ENCODE measurements at places on chromosomes 3 and 15. TPM values are rescaled to one million over a fixed set of nuclear protein-coding genes. Genes with fewer than 3 reads are reported as not detected.

DNA sequence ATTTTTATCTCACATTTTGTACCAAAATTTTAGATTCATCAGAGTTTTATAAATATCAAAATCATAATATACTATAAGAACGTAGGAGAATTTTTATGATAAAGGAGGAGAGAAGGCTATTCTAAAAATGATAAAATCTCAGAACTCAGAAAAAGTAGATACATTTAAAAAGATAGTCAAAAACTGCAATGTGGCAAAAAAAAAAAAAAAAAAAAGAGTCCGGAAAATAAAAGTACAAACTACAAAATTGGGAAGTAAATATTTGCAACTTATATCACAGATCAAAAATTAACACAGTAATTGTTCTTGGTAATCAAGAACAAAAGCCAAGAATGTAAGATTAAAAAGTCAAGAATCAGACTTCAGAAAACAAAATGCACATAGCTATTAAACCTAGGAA is 332.1 kb downstream of the MCTP2 start:
- no peak for DNase-seq

- no peak for DNase-seq
Observed at GRCh38 chr3:183108001-183108449, 8.7 kb upstream of the MCCC1 start.

DNA sequence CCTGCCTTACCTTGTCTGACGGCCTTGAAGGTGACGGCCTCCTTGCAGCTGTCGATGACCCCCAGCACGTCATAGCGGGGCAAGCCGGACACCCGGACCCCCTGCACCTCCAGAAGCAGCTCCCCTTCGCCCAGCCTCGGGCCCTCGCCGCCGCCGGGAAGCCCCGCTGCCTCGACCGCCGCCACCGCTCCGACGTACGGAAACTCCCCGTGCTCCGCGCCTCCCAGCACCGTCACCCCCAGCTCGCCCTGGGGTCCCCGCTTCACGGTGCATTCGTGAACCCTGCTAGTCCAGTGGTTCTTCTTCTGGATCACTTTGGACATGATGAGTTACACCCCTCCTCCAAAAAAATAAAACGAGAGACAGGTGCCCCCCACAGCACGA is 740 bp downstream of the MAGI1 start:
- DNase-seq: peak; percentile 17

GRCh38 chr15:49494842-49495241 is 71.8 kb downstream of the FGF7 start:
- DNase-seq: no peak

BNC1 gene
- not detected for total RNA-seq

- DNase-seq: no peak
Observed at GRCh38 chr3:59518283-59519055, 468.6 kb upstream of the CFAP20DC start.

DNA sequence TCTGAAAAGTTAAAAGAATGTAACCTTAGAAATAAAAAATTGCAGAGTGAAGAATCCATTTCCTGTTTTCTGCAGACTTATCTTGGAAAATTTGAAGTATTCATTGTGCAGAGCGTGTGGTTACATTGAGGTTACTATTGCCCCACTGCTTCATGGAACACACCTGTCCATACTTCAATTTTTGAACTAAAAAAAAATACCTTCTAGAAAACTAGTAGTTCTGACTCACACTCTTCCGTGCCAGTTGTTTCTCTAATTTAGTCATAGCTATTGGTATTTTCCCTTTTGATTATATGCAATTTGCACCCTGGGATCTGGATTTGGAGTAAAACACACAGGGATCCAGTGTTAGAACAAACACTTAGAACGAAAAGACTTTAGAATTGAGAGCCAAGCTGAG is 111.8 kb upstream of the LYSMD4 start:
- no peak for DNase-seq

DNA sequence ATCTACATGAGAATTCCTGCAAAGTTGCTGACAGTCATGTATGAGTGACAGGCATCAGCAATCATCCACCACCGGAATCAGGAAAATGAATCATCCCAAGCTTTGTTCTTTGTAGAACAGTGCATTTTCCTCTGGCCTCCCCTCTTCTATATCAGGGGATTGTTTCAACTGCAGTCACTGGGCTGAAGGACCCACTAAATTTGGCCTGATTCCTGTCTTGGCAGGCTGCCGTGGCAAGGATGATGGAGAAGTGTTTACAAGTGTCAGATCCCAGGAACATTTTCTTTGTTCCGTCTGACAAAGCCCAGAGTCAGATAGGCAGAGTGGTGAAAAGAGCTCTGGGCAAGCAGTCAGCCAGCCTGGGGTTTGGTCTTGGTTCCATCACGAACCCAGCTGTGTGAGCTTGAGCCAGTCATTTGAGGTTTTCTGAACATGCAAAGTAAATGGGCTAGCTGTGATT is 175.1 kb upstream of the TSC22D2 start:
- DNase-seq: no peak

DNAH1 gene
- 13.1 TPM for total RNA-seq

ETFA gene
- 252 TPM for total RNA-seq

- DNase-seq: no peak
Observed at GRCh38 chr3:101117465-101117864, 124.2 kb upstream of the ABI3BP start.

GRCh38 chr15:90055182-90055581 is 47.1 kb downstream of the IDH2 start:
- peak; percentile 67 for DNase-seq

DNA sequence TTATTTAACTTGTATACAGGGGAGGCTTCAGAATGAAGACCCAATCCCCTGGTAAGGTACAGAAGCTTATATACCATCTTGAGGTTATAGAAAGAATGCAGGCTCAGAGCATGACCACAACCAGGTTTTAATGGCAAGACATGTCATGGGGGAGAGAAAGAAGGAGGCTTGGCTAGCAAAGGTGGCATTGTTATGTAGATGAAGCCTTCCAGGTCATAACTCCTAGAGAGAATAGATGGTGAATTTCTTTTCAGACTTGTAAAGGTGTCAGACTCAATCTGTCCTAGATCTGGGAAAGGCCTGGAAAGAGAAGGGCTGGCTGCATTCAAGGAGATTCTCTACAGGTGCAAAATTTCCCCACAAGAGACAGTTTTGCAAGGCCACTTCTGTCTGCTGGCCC is 99.4 kb upstream of the CTDSPL start:
- no peak for DNase-seq

DNA sequence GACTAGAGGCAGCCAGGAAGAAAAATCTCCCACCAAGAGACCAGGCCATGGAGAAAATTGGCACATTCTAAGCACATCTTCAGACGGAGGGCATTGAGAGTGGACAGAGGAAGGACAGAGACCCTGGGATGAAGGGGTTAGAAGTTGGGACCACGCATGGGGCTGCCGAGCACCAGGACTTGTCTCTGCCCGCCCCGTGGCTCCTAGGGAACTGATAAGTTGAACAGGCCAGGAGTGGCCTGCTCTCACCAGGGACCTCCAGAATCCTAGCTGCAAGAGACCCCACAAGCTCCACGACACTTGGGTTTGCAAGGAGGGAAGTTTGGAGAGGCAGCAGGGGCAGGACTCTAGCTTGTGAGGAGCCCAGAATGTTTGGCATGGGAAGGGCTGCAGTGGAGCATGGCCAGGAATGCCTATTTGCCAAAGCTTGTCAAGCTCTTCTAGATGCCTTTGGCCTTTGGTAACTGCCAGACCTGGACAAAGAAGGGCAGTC is 355.1 kb downstream of the NSUN3 start:
- DNase-seq: no peak

DNA sequence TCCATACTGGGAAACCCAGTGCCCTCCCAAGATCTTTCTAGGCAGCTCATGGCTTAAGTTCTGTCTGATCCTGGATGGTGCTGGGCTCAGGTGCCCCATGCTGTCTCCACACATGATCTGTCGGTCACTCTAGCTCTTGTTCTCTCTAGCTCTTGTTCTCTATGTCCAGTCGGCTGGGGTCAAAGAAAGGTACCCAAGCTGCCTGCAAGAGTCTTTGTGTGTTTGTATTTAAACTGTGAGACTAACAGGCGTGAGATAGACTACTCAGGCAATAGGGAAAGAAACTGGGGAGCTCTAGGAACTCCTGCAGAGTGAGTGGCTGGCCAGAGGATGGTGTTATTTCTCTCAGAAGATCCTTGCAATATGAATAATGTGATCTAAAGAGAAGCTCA is 40.2 kb downstream of the GPR156 start:
- DNase-seq: no peak

UROC1 gene
- not detected for total RNA-seq

DNA sequence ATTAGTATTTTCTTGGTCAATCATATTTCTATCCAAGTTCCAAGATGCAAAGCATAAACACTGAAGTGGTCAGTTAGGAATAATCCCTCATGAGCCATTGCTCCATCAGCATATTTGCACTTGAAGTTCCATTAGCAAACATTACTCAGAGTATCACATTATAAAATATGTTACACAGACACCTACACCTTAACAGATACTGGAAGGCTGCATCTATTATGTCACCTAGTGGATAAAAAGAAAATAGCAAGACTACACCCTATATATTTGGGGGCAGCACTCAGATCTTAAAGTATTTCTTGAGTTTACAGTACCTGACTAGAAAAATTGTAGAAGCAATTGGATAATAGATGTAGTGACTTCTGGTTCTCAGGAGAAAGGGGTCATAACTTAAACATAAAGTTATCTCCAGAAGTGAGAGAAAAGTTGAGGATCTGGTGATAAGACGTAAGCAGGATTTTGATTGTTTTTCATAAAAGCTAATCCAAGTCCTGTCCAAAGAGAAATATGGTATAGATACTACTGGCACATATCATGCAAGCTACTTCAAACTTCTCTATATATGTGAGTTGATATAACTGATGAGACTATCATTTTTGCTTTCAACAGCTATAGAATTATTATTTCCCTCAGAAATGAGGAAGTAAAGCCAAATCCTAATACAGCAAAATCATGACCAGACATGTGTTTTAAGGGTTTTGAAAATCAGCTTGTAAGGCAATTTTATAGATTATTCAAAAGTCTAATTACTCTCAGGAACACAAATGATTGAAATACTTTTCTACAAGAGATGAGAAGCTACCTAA is 422.2 kb downstream of the GBE1 start:
- DNase-seq: no peak

DNA sequence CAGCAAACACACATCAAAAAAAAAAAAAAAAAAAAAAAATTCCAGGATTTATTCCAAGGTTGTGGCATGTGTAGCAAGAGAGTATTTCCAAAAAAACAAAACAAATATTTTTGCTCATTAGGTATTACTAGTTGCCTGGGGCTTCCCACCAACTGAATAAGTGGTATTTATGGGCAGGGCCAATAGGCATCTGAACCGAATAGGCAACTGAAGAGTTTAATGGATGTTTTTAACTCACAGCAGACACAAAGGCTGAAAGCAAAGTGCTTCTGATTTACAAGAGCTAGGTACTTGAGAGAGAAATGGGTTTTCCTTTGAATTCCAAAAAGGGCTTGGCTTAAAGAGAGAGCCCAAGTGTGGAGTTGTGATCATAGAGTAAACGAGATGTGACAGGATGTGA is 21.4 kb downstream of the EIF4E3 start:
- DNase-seq: no peak

DNA sequence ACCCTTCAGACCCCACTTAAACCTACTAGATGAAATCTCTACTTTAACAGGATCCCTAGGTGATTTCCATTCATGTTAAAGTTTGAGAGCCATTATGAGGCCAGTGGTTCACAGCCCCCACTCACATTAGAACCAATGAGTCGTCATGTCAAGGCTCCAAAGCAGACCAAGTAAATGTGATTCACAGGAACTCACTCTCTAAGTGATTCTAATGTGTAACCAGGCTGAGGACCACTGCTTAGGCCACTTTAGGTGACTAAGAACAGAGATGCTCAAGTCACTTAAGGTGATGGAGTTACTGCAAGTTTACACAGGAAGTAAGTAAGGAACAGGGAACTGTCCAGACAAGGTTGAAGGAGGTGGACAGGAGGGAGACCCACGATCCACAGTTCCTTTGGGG is 7.7 kb downstream of the GALNT15 start:
- no peak for DNase-seq

GRCh38 chr15:66251065-66251789 is 2.3 kb downstream of the MEGF11 start:
- no peak for DNase-seq

HRG gene
- total RNA-seq: 0.40 TPM

DNA sequence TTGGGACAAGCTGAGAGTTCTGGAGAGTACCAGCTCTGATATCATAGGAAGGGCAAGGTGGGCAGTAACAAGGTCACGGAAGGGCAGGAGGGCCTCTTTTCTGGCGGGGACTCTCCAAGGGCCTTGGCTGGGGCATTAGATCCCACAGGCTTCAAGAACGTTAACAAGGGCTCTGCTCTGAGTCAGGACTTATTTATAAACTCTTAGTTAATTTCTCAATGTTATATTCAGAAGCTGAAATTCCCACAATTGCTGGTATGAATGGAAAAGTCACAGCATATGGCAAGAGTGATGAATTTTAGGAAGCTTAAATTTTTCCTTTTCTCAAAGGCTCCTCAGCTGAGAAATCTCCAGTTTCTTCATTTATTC is 320.2 kb upstream of the TBC1D5 start:
- no peak for DNase-seq

COL6A5 gene
- total RNA-seq: not detected

GRCh38 chr3:48563382-48563918 is at the start of gene UCN2:
UCN2 (minus strand) TSS chr3:48563781; CDS start chr3:48563124, 657 bp downstream.
- no peak for DNase-seq

GRCh38 chr3:67515778-67516177 is 138.6 kb downstream of the SUCLG2 start:
- DNase-seq: no peak

IMPG2 gene
- total RNA-seq: 0.50 TPM

DNA sequence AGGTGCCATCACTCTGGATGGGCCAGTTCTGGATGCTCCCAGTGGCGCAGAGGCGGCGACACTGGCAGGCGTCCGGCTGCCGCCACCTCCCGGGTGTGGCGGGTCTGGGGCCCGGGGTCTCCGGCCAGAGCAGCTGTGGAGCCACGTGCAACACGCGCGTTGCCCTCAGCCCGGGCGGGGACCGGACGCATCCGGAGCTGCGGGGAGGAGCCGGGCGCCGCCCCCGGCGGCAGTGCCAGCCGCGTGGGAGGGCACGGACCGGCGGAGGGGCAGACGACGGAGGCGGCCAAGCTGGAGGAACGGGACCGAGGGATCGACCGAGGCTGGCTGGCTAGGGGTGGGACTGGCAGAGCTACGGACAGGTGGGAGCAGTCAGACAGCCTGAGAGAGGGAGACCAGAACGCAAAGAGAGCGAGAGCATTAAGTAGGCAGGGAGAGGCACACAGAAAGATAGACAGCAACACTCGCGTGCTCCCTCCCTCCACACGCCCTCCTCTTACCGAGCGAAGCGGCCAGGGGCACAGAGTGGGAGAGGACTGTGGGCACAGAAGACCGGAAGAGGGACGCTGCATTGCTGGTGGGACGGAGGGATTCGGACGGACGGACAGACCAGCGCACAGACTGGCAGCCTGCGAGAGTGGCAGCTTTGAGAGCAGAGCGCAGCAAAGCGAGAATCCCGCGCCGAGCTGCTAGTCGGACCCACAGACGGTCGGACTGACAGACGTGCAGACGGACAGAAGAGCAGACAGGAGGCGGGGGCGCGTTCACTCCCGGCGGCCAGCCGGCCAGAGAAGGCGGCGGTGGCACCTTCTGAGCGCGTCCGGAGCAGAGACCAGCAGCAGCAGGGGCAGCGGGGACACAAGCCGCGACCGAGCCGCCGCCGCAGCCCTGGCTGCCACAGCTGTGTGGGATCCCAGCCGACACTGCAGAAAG is at the start of gene ARPP21:
TSS of gene ARPP21 (plus strand) at position 272 of the 933 bp plus-strand sequence. CDS start 42,227 bp downstream, outside the sequence.
- DNase-seq: peak; percentile 21

Data from Calu3 (cell line).